Naive thymus-derived CD4-positive, alpha-beta T cell (primary cell): ENCODE measurements at places on chromosomes 12 and 14. TPM values are rescaled to one million over a fixed set of nuclear protein-coding genes. Genes with fewer than 3 reads are reported as not detected.
A peak's percentile ranks its signal among the peaks of the same experiment; 100 is the strongest.

DNA sequence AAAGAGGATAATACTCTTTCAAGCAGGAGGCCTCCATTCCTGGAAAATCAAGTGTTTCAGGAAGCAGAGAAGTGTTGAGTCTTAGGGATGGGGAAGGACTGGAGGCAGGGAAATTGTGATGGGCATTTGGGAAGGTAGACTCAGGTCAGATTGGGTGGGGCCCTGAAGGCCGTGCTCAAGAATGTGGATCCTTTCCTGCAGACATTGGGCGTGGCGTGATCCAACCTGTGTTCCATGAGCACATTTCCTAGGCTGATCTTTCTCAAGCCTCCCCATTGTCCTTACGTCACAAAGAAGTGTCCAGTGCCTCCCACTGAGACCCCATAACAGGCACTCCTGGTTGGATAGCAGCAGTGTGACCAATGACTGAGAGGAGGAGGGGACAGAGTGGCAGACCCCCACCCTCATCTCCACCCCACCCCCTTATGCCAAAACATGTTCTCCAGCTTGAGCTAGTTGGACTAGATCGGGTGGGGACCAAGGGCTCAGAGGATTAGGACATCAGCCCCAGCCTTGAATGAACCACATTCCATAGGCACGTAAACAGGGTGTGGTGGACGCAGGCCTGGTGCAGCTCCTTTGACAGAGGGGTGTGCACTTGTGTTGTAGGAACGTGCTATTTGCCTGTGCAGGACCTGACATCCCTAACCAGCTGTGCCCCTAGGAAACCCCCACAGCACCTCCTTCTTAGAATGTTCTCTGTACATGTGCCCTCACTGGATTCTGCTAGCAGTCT lies 76.8 kb downstream of the TTC9 start:
- H3K36me3 ChIP-seq: no peaks in the 10 kb centered on the region
- peaks cover 2% of the 10 kb centered on the region for H3K4me1 ChIP-seq
- H3K4me3 ChIP-seq: no peak overlapping the region
- DNase-seq: no peak
- H3K27ac ChIP-seq: no peak overlapping the region
- H3K27me3 ChIP-seq: no peaks in the 10 kb centered on the region

Gene TAS2R46
- total RNA-seq: 1.7 and 2.1 TPM in 2 replicates

DNA sequence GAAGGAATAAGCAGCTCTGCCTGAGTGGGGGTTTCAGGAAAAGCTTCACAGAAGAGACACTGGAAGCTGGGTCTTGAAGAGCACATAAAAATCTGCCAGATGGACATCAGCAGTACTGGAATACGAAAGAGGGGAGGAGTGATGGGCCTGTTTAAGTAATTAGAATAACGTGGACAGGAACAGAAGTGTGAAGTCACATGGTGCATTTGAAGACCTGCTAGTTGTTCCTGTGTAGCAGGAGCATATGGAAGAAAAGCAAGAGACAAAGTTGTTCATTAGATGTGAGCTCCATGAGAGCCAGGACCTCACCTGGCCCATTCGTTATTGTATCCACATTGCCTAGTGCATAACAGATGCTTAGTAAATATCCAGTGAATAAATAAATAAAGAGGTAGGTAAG lies 69.3 kb upstream of the VSX2 start:
- DNase-seq: no peak
- H3K4me3 ChIP-seq: no peak overlapping the region
- no peaks in the 10 kb centered on the region for H3K36me3 ChIP-seq
- no peaks in the 10 kb centered on the region for H3K27me3 ChIP-seq
- no peak overlapping the region for H3K27ac ChIP-seq

GRCh38 chr12:23760495-23760894 lies 189.0 kb downstream of the SOX5 start:
- H3K36me3 ChIP-seq: no peaks in the 10 kb centered on the region
- DNase-seq: no peak
- no peaks in the 10 kb centered on the region for H3K27me3 ChIP-seq
- H3K4me3 ChIP-seq: no peak overlapping the region
- no peak overlapping the region for H3K27ac ChIP-seq

Gene MAP3K12
- 25.5 TPM for total RNA-seq

- peaks cover 18% of the 10 kb centered on the region for H3K4me1 ChIP-seq
- H3K27ac ChIP-seq: no peak overlapping the region
- H3K36me3 ChIP-seq: no peaks in the 10 kb centered on the region
- no peaks in the 10 kb centered on the region for H3K27me3 ChIP-seq
Observed at GRCh38 chr14:75833326-75834020, 148.3 kb downstream of the TGFB3 start.

- no peak overlapping the region for H3K4me3 ChIP-seq
- H3K36me3 ChIP-seq: no peaks in the 10 kb centered on the region
- no peak overlapping the region for H3K27ac ChIP-seq
- no peaks in the 10 kb centered on the region for H3K4me1 ChIP-seq
- no peaks in the 10 kb centered on the region for H3K27me3 ChIP-seq
Observed at GRCh38 chr14:78598046-78598920, 428.1 kb downstream of the NRXN3 start.

- H3K4me3 ChIP-seq: no peak overlapping the region
- no peaks in the 10 kb centered on the region for H3K4me1 ChIP-seq
- DNase-seq: no peak
- no peak overlapping the region for H3K27ac ChIP-seq
Observed at GRCh38 chr12:90922145-90922627, 32.8 kb downstream of the CCER1 start.

DNA sequence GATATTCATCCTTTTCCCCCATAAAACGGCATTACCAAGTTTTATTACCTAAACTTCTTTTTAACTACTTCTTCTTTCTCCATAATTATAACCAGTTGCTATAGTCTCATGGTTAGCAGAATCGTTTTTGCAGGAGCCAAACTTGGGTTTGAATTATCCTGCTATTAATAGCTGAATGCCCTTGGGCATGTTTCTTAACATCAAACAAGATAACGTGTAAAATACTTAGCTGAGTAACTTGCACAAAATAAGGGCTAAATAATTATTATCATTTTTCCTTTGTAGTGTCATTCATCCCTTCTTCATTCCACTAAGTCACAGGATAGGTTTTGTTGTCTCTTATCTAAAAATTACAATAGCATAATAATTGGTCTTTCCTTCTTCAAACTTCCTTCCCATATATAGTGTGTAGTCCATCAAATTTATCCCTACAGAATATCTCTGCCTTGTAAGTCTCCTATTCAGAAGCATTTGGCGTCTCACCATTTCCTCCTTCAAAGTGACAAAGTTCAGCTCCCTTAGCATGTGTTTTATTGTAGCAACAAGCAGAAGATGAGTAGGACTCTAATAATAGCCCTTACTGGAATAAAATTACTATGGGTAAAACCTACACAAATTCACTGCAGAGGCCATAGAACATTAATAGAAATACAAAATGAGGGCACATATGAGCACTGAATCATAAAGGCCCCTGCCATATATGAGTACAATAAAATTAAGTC lies 63.8 kb downstream of the FAR2 start:
- H3K4me3 ChIP-seq: no peak overlapping the region
- no peaks in the 10 kb centered on the region for H3K36me3 ChIP-seq
- H3K27ac ChIP-seq: no peak overlapping the region
- H3K27me3 ChIP-seq: no peaks in the 10 kb centered on the region
- H3K4me1 ChIP-seq: no peaks in the 10 kb centered on the region
- no peak for DNase-seq

GRCh38 chr14:72013721-72014345 lies 81.6 kb downstream of the RGS6 start:
- H3K4me3 ChIP-seq: no peak overlapping the region
- H3K36me3 ChIP-seq: no peaks in the 10 kb centered on the region
- no peaks in the 10 kb centered on the region for H3K27me3 ChIP-seq
- no peak for DNase-seq

DNA sequence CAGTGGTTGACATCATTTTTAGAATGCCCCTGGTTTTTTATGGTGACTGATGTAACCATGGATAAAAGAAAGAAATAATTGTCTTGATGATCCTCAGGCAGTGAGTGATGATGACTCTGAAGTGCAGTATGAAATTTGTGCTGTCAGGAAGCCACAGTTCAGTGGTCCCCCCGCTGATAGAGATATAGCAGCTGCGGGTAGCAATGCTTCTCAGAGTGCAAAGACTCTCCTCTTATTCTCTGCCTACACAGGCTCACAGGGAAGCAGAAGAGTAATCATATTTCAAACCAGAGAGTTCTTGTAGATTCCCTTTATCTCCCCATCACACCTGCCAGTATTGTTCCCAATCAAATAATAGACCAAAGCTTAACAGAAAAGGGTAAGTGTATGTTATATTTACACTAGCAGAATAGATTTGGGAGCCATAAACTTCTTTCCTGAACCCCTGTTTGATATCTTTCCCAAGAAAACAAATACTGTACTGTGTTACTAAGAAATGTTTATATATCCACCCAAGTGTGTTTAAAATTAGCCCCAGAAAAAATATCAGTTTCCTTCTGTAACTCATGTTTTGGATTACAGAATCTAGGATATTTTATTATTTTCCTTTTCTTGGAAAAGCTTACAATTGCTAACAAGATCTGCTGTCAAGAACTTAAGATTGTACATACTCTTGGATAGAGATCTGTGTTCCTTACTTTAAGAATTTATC lies 1817.4 kb upstream of the FLRT2 start:
- H3K4me1 ChIP-seq: no peaks in the 10 kb centered on the region
- H3K27ac ChIP-seq: no peak overlapping the region
- H3K4me3 ChIP-seq: no peak overlapping the region
- H3K36me3 ChIP-seq: no peaks in the 10 kb centered on the region
- DNase-seq: no peak

- H3K4me1 ChIP-seq: no peaks in the 10 kb centered on the region
- no peak overlapping the region for H3K27ac ChIP-seq
- no peaks in the 10 kb centered on the region for H3K27me3 ChIP-seq
- DNase-seq: no peak
- no peaks in the 10 kb centered on the region for H3K36me3 ChIP-seq
Observed at GRCh38 chr12:9198012-9198411, 10.2 kb downstream of the PZP start.

Gene RIC8B
- total RNA-seq: 12.7 and 15.6 TPM in 2 replicates

GRCh38 chr12:117038919-117039318 lies 60.3 kb downstream of the TESC start:
- no peak for DNase-seq
- H3K4me3 ChIP-seq: no peak overlapping the region
- H3K27ac ChIP-seq: no peak overlapping the region
- no peaks in the 10 kb centered on the region for H3K36me3 ChIP-seq
- no peaks in the 10 kb centered on the region for H3K4me1 ChIP-seq

- H3K36me3 ChIP-seq: no peaks in the 10 kb centered on the region
- H3K4me3 ChIP-seq: no peak overlapping the region
- no peak for DNase-seq
- no peaks in the 10 kb centered on the region for H3K27me3 ChIP-seq
- peak overlapping the region; percentile 34 for H3K27ac ChIP-seq
- H3K4me1 ChIP-seq: peaks cover 62% of the 10 kb centered on the region
Observed at GRCh38 chr14:97709552-97709951, 912.4 kb downstream of the VRK1 start.

DNA sequence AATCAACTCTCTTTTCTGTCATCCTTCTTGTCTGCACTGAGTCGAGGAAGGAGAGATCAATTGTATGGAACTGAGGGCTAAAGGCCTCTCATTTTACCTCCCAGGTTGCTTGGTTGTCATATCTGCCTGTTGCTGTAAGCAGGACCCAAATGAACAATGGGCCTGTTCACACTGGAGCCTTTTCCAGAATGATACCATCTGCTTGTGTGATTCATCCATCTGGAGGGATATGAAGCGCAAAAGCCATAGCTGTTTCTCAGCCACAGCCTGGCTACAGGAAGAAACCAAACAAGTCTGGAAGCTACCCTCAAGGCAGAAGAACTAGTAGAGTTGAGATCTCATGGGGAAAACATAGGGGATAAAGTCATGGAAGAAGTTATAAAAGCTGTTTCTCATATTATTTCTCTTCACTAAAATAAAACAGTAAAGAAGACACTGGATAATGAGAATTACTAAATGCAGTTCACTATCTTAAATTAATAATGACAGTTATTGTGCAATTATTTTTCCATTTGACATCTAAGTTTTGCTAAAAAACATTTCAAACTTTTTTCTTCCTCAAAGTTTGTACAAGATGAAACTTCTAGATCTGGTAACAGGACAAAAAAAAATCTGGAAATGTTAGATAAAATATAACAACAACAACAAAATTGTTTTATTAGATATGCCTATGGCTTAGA lies 106.3 kb downstream of the SPTSSA start:
- H3K4me3 ChIP-seq: no peak overlapping the region
- H3K4me1 ChIP-seq: no peaks in the 10 kb centered on the region
- H3K36me3 ChIP-seq: no peaks in the 10 kb centered on the region
- H3K27ac ChIP-seq: no peak overlapping the region
- no peaks in the 10 kb centered on the region for H3K27me3 ChIP-seq

DNA sequence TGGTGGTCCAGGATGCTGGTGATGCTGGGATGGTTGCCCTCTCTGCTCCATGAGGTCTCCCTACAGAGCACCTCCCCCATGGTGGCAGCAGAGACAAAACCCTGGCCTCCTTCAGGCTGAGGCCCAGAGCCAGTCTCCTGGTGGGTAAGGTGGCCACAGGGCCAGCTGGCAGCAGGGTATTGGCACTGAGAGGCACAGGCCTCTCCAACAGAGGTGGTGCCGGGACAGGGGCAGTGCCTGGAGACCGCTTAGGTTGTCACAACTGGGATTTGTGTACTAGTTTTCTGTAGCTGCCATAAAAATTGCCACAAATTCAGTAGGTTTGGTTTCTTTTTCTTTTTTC lies 6.1 kb upstream of the MTA1 start:
- no peak for DNase-seq
- no peak overlapping the region for H3K4me3 ChIP-seq

Gene KRT83
- not detected in 2 replicates for total RNA-seq
